ENCODE measurements at places on chromosomes 16 and 17.

- no peak for DNase-seq
Measured at GRCh38 chr16:16048904-16049582, 99.6 kb downstream of the ABCC1 start.

GRCh38 chr17:33531311-33531710 is 238.2 kb upstream of the ASIC2 start:
- no peak for DNase-seq

- no peak for DNase-seq
Measured at GRCh38 chr17:73128496-73128895, 36.0 kb upstream of the SLC39A11 start.

GRCh38 chr17:49730785-49731434 is 23.1 kb upstream of the SLC35B1 start:
- DNase-seq, result no peak

DNA sequence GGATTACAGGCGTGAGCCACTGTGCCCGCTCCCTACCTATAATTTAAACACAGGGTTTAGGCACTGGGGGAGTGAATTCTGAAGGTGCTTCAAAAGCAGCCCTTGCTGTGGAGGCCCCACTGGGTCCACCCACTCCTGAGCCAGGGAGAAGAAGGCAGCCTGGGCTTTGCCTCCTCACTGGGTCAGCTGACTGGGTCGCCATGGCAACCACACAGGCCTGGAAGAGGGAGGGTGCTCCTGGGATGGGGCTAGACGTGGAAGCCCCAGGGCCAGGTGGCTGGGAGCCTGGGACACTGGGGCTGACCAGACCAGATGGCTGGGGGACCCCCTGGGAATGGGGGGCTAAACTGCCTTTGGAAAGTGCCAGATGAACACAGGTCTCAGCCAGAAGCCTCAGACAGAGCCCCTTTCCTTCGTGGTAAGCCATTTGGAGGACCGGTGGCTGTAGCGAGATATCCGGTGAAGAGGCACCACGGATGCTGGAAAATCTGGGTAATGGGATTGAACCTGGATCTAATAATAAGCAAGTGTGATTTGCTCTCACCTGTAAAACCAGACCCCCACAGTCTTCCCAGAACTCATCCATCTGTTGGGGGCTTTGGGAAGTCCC is 32.9 kb downstream of the TRARG1 start:
- no peak for DNase-seq

DNA sequence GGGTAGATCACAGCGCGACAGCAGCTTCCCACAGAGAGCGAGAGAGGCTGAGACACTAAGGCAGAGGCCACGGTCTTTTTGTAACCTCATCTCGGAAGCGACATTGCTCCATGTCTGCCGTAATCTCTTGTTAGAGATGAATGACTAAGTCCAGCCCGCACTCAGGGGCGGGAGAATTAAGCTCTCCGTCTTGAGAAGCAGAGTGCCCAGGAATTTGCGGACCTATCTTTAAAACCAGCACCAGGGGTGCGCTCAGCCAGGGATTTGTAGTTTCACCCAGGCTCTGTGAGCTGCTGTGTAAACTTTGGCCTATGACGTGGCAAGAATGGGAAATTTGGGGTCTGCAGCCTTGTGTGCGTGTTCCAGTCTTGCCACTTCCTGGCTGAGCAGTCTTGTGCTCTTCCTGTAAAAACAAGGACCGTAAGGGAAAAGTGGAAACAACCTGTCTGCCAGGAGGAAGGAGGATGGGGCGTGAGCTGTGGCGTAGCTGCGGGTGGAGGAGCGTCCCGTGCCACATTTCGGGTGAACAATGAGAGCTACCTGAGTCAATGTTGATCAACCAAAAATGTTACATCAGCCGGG is 16.0 kb upstream of the JPH3 start:
- no peak for DNase-seq

DNA sequence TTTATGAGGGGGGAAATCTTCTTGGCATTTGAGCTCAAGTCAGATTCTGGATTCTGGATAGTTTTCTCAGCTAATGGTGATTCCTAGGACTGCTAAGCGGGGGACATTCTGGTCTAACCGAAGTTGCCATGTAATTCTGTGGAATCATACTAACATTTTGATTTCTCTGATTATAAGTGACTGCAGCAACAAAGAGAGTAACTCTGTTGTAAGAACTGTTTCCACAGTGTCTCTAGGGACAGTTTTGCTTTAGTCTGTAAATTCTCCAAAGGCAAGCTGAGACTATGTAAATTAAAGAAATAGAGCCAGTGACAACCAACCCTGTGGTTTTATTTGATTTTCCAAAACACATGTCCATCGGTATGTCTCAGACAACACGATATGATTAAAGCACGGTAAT is 286.2 kb downstream of the IRX3 start:
- DNase-seq, result no peak

DNA sequence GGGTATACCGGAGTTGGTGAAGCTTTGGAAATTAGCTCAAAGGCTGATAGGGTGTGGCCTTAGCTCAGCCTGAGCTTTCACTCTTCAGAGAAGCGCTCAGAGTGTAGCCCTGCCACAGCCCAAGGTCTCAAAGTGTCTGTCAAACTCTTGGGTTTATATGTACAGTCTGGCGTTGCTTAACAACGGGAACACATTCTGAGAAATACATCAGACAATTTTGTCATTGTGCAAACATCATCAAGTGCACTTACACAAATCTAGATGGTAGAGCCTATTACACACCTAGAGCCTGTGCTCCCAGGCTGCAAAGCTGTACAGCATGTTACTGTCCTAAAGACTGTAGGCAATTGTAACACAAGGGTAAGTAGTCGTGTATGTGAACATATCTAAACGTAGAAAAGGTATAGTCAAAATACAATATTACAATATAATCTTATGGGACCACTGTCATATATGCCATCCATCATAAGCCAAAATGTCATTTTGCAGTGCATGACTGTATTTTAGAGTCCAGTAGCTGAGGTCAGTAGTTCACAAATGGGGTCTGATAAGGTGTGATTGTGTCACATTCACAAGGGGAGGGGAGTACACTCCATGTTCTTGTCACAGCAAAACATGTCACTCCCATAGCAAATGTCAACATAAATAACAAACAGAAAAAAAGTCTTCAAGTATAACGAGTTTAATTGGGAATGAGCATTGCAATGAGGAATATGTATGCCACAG is 20.6 kb downstream of the CHAD start:
- DNase-seq, result no peak

- DNase-seq, result no peak
Measured at GRCh38 chr17:81189670-81190530, 23.9 kb upstream of the AATK start.

DNA sequence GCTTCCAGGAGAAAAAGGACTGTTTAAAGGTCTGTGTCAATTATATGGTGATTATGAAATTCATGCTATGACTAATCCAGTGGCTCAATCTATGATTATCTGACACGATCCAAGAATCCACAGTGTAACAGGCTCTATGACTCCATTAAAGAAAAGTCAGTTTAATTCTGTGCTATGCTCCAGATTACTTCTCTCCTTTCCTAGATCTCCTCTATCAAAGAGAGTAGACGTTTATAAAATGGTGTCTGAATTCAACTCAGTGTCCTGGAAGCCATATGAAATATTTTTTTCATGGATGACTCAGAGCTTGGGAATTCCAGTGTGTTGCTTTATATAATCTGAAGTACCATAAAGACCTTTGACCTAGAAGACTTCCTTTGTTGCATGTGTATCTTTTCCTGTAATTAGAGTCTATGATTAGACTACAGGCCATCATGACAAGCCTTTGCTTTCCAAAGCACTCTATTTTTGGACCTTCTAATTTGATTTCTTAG is 27.0 kb upstream of the NF1 start:
- no peak for DNase-seq

DNA sequence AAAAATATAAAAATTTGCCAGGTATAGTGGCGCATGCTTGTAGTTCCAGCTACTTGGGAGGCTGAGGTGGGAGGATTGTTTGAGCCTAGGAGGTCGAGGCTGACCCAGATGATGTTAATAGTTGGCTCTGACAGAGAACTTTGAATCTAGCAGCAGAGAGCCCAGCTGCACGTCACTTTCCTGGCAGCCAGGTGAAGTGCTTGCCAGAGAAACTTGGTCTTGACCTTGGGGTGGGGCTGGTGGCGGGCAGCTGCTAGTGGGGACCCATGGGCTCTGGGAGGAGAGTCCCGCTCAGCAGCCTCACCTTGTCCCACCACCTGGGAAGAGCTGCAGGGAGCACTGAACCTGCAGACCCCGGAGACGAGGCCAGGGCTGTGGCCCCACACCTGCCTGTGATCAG is 3.1 kb upstream of the C16orf74 start:
- no peak for DNase-seq

GRCh38 chr17:32142857-32143526 is 690 bp downstream of the RHOT1 start:
- DNase-seq, result peak; percentile 87

DNA sequence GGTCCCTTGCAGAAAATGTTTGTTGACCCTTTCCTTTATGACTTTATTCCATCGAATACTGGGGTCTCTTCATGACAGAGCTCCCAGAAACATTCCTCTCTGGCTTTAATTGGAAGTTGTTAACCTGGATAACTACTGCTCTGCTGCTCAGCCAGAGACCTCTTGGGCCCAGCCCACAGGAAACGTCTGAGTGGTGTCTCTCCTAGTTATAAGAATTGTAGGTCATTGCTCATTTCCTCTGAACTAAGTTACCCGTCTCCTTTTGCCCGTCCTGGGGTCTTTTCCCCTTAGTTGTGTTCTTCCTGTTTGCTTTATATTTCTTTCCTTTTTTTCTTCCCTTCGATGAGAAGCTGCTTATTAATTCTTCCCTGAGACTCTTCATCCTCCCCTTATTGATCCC is 9.0 kb downstream of the MAP2K6 start:
- no peak for DNase-seq

- DNase-seq, result no peak
Measured at GRCh38 chr17:38507921-38508569, 79.8 kb downstream of the ARHGAP23 start.

- DNase-seq, result no peak
Measured at GRCh38 chr16:69176033-69176800, 10.7 kb upstream of the SNTB2 start.

- no peak for DNase-seq
Measured at GRCh38 chr17:78344666-78345065, 15.2 kb downstream of the SOCS3 start.

- DNase-seq, result no peak
Measured at GRCh38 chr16:1961651-1962067, 2.3 kb downstream of the NDUFB10 start.

DNA sequence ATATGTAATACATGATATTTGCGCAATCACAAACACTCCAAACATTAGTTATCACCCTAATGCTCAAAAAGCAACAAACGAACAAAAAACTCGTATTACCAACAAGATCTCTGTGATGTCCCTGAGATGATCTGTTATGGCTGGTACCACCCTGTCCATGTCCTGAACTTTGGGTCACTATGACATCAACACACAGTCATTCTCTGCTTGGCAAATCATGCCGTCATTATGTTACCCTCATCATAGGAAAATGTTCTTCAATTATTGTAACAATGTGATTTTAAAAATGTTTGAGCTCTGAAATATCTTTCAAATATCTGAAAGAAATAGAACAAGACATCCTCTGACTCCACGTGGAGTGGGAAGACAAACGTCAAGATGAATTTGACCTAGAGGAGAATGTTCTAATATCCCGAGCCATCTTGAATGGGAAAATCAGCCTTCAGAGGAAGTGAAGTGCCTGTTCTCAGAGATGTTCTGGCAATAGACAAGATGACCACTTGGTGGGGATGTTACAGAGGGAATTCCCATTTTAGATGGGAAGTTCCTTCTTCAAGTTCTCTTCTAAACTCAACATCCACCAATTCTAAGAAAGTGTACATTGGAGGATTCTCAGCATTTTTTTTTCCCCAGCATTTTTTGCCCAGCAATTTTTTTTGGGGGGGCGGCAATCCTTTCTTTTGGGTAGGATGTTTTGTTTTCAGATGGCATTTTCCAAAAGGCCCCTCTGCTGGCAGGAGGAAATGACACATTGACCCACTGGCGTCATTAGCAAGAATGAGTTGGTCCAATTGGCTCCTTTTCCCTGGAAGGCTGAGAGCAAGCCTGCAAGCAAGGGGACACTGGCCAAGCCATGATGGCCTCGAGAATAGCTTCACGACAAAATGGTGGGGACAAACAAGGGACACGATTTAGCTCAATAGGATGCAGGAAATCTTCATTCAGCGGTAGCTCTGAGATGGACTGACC is 3.7 kb upstream of the HSD17B2 start:
- no peak for DNase-seq

GRCh38 chr16:86739808-86740207 is 161.5 kb downstream of the FOXL1 start:
- no peak for DNase-seq

GRCh38 chr17:1880851-1881630 is 51.2 kb downstream of the RPA1 start:
- no peak for DNase-seq

DNA sequence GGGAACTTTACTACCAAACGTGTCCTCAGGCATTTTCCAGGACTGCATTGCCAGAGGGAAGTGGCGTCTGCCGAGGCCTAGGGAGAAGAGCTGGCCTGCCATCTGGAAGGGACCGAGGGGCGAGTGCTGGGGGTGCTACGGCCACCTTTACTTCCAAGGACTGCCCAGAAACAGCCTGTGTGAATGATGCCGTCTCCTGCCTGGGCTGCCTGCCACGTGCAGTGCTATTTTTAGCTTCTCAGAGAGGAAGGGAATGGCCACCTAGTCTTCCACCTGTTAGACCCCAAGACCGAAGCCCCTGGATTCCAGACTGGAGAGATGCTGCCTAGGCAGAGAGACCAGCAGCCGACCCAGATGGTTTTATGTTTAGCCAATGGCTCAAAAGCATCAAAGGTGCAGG is 57.2 kb downstream of the VAC14 start:
- no peak for DNase-seq

GRCh38 chr17:72714357-72714966 is 378.0 kb downstream of the SLC39A11 start:
- no peak for DNase-seq

DNA sequence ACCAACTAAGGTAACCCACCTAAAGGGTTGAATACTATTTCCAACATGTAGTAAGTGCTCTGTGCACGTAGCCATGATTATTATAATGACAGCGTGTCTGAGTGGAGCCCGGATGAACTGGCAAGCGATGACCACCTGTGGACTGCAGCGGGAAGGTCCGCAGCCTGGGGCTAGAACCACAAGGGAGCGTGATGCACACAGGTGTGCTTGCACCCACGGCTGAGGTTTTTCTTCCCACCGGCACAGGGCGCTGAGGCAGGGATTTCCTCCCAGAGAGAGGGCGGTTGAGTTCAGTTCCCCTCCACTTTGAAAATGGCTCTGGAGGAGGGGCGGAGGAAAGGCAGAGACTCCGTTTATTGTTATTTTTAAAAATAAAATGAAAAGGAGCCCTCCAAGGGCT is 221.7 kb upstream of the HSBP1 start:
- no peak for DNase-seq

- no peak for DNase-seq
Measured at GRCh38 chr17:17538417-17539391, 42.5 kb upstream of the RASD1 start.

DNA sequence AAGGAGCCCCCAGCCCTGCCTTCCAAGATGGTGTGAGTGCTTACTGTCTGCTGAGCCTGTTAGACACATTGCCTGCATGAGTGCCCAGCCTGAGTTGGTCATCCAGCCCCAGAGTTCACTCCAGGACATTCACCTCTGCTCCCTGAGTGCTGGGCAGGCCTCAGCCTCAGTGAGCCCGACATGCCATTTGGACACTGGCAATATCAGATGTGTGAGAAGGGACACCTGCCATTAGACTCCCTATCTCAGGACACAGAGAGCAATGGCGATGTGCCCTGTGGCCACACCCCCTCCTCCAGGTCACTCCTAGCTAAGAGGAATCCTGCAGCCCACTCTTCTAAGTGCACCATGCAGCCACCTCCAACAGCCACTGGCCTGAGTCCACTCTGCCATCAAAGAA is 34.7 kb upstream of the CES5A start:
- no peak for DNase-seq
